ENCODE measurements at places on chromosomes 6 and 20. TPM values are rescaled to one million over a fixed set of nuclear protein-coding genes. Genes with fewer than 3 reads are reported as not detected.

GRCh38 chr20:22473293-22473692, 111.1 kb downstream of the FOXA2 start:
- no peak for DNase-seq

- DNase-seq = no peak
Measured at GRCh38 chr20:25573288-25574251, 11.8 kb downstream of the NINL start.

- no peak for DNase-seq
Measured at GRCh38 chr6:36674942-36675341, 3.6 kb upstream of the CDKN1A start.

DNA sequence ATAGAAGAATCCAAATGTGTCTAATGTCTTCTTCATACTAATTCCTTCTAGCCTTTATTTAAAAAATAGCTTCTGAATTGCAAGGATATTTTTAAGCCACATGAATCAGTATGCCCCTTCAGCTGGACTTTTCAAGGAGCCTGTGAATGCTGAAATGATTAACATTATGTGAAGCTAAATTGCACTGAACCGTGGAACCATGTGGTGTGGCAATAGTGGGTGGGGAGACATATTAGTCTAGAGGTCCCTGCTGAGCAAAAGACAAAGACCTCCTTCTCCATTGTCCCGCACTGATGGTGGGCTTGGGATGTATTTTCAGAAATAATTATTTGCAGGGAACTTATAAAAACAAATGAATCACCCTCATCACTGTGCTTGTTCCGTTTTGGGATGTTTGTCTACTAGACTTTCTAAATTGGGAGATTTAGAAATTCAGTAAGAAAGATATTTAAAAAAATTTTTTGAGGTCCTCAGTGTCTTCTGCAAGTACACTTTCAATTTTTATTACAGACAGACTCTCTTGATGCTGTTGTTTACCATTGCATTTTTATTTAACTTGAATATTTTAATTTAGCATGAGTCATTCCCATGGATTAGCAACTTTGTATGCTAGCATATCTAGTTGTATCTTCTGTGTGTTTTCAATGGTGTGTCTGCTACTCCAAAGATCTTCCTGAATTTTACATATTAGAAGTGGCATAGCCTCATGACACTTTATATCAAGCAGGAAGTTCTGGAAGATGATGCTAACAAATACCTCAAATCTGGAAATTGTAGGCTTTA, 238.1 kb downstream of the LAMA2 start:
- DNase-seq = no peak

- no peak for DNase-seq
Measured at GRCh38 chr6:11485271-11485670, 52.3 kb upstream of the TMEM170B start.

GRCh38 chr6:138953451-138953850, 34.6 kb downstream of the REPS1 start:
- no peak for DNase-seq

GRCh38 chr6:69090132-69090531, 455.1 kb downstream of the ADGRB3 start:
- DNase-seq = no peak

Gene GPLD1
- total RNA-seq = 5.3 TPM

Gene HSPA1L
- 1.9 TPM for total RNA-seq

- no peak for DNase-seq
Measured at GRCh38 chr6:75278474-75279077, 6.0 kb downstream of the TMEM30A start.

GRCh38 chr20:62918831-62919230, 7.5 kb downstream of the DIDO1 start:
- no peak for DNase-seq

GRCh38 chr20:60484316-60484715, 526.1 kb downstream of the CDH26 start:
- DNase-seq = no peak

- DNase-seq = no peak
Measured at GRCh38 chr20:40540166-40540565, 148.9 kb downstream of the MAFB start.

- no peak for DNase-seq
Measured at GRCh38 chr20:33554914-33555420, 65.1 kb downstream of the CBFA2T2 start.

DNA sequence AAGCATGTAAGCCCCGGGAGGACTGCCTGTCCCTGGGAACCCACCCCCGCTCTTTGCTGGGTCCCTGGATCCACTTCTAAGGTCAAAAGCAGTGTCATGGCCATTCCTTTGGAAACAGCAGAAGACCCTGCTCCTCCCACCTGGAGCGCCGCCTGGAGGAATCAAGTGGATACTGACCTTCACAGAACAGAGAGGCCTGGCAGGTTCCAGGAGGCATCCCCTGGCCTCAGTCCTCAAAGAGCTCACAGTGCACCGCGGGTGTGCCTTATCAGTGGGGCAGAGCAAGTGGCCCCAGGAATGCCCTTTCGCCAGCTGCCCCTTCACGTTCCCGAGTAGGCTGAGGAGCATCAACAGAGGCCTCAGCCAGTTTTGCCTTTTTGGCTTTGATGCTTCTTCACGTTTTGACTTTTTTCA, 11.1 kb upstream of the SLC4A11 start:
- DNase-seq = no peak

DNA sequence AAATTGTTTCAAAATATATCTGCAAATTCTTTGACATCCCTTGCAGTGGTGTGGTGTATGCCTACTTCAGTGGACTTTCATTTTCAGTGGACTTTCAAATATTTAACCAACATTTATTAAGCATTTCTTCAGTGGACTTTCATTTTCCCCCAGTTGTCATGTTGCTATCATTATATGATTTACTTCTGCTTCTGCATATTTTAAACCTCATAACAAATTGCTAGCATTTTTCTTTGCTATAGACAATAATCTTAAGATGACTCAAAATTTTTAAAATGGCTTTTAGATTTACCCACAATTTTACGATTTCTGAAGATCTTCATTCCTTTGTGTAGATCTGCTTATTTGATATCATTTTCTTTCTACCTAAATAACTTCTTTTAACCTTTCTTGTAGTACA, 592.7 kb upstream of the SLC35B3 start:
- no peak for DNase-seq

DNA sequence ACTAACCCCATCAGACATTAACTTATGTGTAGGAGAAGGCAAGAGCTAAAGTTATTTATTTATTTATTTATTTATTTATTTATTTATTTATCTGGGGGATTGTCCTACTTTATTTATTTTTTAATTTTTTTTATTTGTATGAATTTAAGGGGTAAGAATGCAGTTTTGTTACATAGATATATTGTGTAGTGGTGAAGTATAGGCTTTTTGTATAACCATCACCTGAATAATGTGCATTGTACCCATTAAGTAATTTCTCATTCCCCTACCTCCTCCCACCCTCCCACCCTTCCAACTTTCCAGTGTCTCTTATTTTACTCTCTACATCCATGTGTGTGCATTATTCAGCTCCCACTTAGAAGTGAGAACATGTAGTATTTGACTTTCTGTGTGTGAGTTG, 51.6 kb downstream of the SPTLC3 start:
- no peak for DNase-seq

Gene CST5
- not detected for total RNA-seq

GRCh38 chr6:161068321-161068741, 76.8 kb downstream of the MAP3K4 start:
- DNase-seq = no peak

- no peak for DNase-seq
Measured at GRCh38 chr20:42429761-42430458, 759.8 kb downstream of the PTPRT start.

Gene SGK2
- 0.23 TPM for total RNA-seq

- DNase-seq = no peak
Measured at GRCh38 chr6:111150577-111150976, 63.3 kb downstream of the SLC16A10 start.

Gene TSBP1
- total RNA-seq = not detected

Gene ZFP57
- total RNA-seq = 1.2 TPM

Gene TMEM151B
- total RNA-seq = 15.5 TPM

DNA sequence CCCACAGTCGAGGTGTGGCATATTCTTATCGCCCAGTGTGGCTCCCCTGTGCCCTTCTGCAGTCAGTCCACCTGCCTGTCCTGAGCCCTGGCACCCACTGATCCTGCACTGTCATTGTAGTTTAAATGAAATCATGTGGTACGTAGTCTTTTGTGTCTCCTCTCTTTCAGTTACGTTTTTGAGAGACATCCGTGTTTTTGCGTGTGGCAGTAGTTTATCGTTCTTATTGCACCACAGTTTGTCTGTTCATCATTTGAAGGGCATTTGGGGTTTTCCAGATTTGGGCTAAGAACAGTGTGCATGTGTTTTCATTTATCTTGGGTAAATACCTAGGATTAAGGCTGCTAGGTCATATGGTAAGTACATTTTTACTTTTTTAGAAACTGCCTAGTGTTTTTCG, 49.3 kb downstream of the SPATA2 start:
- no peak for DNase-seq

Gene CST3
- total RNA-seq = 53.2 TPM

GRCh38 chr6:901696-902460, 208.9 kb upstream of the EXOC2 start:
- DNase-seq = no peak

- no peak for DNase-seq
Measured at GRCh38 chr6:108616973-108617372, 56.3 kb downstream of the FOXO3 start.

Gene BPIFB2
- total RNA-seq = not detected
